ENCODE measurements at places on chromosomes 12 and 14. TPM values are rescaled to one million over a fixed set of nuclear protein-coding genes. Genes with fewer than 3 reads are reported as not detected.
A peak's percentile ranks its signal among the peaks of the same experiment; 100 is the strongest.

DNA sequence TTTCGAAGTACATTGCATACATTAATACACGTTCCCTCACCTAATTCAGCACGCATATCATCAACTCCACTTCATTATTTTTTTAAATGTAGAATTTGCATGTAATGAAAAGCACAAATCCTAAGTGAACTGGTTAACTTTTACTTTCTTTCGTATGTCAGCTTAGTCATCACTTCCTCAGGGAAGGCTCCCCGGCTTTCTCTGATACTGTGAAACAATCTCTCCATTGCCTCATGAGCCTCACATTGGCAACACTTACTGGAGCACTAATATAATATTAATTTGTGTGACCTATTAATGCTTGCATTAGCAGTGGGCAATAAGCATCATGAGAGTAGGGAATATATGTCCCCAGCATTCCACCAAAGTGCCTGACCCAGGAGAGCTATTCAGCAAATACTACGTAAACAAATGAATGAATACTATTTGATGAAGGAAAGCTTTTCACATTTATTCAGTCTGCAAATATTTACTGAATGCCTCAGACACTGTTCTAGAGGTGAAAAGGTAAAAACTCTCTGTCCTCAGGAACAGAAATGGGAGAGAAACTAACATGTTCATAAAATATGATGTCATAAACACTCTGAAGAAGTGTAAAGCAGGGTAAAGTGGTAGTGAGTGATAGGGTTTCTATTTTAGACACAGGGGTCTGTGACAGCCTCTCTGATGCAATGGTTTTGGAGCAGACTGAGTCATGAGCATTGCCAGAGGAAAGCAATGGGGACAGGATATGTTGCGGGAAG, 327.5 kb upstream of the DIO2 start:
- DNase-seq = no peak

- peak; percentile 42 for DNase-seq
Observed at GRCh38 chr12:4796694-4797482, 76.7 kb downstream of the GALNT8 start.

DNA sequence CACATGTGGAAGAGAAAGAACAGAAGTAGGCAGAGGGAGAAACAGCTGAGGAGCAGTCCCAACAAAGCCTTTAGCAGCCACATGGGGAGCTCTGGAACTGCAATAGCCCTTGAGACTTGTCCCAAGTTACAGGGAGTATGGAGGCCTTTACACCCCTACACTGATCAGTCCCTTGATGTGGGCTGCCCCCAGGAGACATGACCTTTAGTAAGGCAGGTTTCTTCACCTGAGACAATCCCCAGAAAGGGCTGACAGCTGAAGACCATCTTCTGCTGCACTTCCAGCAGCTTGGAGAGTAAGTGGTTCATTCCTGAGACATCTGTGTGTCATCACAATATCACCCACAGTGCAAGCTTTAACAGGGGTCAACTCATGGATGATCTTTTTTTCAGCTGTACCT, 8.6 kb upstream of the SNAPC1 start:
- DNase-seq = no peak

GRCh38 chr14:99231161-99231849, 40.7 kb downstream of the BCL11B start:
- no peak for DNase-seq

DNA sequence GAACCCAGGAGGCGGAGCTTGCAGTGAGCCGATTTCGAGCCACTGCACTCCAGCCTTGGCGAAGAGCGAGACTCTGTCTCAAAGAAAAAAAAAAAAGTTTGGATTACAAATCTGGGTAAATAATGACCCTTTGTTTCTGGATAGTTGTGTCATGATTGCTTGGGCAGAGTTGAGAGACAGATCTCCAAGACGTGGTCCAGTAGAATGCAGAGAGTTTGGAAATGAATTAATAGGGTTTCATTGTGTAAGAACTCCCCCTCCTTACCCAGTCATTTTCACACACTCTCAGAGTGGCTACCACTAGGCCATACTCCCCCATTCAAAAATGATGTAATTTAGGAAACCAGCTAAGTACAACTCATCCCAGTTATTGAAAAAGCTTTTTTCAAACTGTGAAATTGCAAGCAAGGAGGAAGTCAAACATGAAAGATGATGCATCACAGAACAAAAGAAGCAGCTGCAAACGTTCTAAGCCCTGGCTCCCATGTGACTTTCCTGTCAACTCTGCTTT, 1331.9 kb downstream of the AACS start:
- no peak for DNase-seq

DNA sequence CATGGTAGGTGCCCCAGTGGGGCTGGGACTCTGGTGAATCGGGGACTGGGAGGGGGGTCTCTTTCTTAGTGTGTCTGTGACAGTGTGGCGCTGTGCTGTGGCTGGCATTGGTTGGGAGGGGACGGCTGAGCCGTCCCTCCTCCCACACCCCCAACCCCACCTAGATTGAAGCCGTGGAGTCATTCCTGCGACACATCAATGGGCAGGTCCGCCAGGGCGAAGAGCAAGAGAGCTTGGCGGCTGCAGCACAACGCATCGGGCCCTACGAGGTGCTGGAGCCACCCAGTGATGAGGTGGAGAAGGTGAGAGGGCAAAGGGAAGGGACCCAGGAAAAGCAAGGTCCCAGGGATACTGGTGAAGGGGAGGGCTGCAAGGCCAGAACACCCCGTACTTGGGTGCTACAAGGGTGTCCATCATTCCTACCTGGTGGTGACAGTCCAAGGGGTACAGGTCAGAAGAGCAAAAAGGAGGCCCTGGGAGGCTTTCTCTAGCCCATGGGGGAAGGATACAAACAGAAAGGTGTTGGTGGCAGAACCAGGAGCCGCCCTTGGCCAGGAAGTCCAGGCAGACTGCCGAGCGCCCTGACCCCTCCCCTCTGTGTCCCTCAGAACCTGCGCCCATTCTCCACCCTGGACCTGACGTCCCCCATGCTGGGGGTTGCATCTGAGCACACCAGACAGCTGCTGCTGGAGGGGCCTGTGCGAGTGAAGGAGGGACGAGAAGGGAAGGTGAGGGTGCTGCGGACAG, 7.4 kb downstream of the PLEKHG6 start:
- no peak for DNase-seq

DNA sequence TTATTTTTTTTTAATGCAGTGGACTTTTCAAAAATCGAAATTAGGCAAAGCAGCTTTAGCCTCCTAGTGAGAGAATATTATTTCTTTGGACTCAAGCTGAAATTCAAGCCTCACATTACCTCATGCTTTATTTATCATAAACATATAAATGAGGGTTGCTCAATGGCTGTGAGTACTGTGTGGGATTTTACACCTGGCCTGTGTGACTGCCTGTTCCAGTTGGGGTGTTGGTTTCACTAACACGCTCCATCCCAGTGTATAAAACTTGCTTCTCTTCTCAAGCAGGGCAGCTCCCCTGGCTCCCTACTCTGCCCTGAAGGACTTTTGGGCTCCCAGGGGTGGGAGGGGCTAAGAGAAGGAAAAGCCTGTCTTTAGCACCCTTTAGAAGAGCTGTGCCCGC, 15.0 kb downstream of the ANKLE2 start:
- DNase-seq = no peak

GRCh38 chr12:47079981-47080724, 394 bp upstream of the AMIGO2 start:
- DNase-seq = peak; percentile 46

- DNase-seq = no peak
Observed at GRCh38 chr14:48973151-48973550, 613.0 kb downstream of the RPS29 start.

- DNase-seq = no peak
Observed at GRCh38 chr12:6903722-6904121, 900 bp upstream of the LRRC23 start.

DNA sequence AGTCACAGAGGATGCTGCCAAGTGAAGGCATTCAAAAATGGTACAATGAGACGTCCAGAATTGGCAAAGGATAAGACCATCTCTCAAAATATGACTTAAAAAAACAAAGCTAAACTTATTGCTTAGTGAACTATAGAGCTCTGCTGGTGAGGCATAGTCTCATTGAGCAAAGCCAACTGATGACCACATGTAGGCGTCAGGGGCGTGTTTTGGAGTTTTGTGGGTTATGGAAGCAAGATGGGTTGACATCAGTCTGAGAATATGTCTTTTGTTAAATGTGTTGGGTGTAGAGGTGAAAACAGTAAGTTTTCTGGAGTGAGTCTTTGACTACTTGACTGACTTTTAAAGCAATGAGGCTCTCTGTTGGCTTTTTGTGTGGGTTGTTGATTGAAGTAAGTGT, 47.2 kb downstream of the ATL1 start:
- DNase-seq = no peak

DNA sequence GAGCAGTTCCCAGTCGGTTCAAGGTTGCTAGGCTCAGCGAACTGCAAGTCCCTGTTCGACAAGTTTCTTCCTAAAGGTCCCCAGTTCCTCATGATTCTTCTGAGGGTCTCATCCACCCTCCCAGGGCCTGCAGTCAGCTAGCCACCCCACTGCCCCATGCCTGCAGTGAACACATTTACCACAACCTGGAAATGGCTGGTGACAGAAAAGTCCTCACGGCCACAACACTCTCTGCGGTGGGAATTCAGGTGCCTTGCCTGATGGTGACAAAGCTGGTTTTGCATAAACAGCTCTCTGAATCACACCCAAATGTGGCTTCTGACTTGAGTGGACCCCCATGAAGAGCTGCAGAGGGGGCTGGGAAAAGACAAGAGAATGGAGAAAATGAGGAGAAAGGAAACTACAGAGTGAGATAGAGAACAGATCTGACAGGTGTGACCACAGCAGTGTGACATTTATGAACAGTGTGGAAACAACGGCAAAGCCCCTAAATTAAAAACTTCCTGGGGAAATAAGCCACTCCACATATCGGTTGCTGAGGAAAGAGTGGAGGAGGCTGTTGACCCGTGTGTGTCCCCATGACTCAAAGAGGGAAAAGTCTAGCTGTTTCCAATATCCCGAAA, 1.3 kb upstream of the CD27 start:
- DNase-seq = no peak

- peak; percentile 87 for DNase-seq
Observed at GRCh38 chr14:21098076-21098891, at the start of gene ZNF219. Gene ZNF219 (minus strand): TSS chr14:21098655. CDS start chr14:21093591, 5,064 bp downstream.

GRCh38 chr14:103220134-103220981, 97.1 kb downstream of the TNFAIP2 start:
- DNase-seq = no peak

GRCh38 chr14:22268875-22269274, 320.1 kb downstream of the DAD1 start:
- DNase-seq = no peak

GRCh38 chr14:68805414-68805813, 12.5 kb upstream of the ZFP36L1 start:
- no peak for DNase-seq

GRCh38 chr12:126432780-126433179, 1367.5 kb downstream of the AACS start:
- no peak for DNase-seq

DNA sequence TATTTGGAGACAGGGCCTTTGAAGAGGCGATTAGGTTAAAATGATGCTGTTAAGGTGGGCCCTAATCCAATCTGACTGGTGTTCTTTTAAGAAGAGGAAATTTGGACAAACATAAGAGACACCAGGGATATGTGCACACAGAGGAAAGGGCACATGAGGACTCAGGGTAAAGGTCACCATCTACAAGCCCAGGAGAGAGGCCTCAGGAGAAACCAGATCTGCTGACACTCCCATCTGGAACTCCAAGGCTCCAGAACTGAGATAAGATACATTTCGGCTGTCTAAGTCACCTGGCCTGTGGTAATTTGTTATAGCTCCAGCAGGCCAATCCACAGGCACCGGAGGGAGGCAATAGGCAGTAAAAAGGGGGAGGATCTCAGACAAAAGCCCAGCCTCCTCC, 48.6 kb downstream of the KICS2 start:
- DNase-seq = no peak

DNA sequence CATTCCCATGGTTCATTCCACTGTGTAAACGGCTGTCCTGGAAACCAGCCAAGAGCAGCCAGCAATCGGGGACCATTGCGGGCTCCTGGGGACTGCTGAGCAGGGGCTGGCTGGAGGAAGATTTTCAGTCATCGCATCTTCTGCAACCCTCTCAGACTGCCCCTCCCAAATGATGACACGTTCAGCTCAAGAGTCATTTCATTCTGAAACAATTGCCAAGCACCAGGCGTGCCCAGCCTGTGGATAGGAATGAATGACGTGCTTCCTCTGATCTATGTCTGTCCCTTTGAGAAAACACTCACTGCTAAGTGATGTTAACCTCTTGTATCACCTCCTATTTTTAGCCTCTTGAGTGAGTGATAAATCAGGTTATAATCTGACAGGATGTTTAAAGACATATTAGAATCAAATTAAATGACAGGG, 62.0 kb downstream of the NDUFA12 start:
- DNase-seq = no peak

GRCh38 chr12:69840727-69841126, 15.7 kb downstream of the MYRFL start:
- no peak for DNase-seq

GRCh38 chr12:53729644-53730043, 2.4 kb upstream of the CALCOCO1 start:
- no peak for DNase-seq

DNA sequence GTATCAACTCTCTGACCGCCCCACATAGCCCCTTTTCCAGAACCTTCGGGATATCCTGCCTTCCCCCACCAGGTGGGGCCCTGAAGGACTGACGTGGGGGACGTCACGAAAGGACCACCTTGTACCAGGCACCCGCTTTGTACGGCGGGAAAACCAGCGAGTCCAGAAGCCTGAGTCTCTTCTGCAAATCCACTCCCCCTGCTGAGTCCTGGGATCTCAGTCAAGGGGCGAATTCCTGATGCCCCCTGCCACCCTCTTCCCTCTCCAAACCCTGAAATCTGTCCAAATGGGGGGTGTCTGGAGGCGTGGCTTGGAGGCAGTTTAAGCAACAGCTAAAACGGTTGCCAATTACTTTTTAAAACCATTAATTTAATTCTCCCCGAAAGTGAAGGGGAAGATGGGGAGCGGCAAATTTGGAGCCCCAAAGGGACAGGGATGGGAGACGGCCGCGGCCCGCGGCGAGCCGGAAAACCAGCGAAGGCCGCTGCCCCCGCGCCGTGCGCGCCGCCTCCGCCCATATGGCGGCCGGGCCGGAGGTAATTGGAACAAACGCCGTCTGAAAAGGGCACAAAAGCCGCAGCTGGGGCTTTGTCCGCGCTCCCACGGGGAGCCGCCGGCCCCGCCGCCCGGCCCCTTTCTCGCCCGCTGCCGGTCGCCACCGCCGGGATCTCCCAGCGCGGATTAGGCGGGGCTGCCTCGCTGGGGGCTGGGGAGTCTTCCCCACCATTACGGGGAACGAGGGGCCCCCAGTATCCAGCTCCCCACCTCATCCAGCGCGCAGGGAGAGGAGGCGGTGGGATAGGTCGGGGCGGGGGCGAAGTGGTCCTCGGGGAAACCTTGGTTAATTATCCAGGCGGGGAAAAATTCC, 6.6 kb downstream of the LHX5 start:
- no peak for DNase-seq

- DNase-seq = no peak
Observed at GRCh38 chr12:24109381-24110039, 160.0 kb upstream of the SOX5 start.

GRCh38 chr14:55052269-55052930, 953 bp downstream of the MAPK1IP1L start:
- no peak for DNase-seq

- no peak for DNase-seq
Observed at GRCh38 chr12:19946550-19946949, 421.8 kb upstream of the PDE3A start.

GRCh38 chr14:68384881-68385280, 408.0 kb downstream of the ZFP36L1 start:
- DNase-seq = no peak

The GPR135 gene
- 8.4 TPM for polyA plus RNA-seq

The NAA25 gene
- 19.9 TPM for polyA plus RNA-seq

The CCDC175 gene
- polyA plus RNA-seq = 0.68 TPM

The CARMIL3 gene
- 32.9 TPM for polyA plus RNA-seq

The ETFBKMT gene
- polyA plus RNA-seq = 3.6 TPM

The KRT77 gene
- polyA plus RNA-seq = 0.29 TPM

The SERPINA9 gene
- polyA plus RNA-seq = not detected

The FOXG1 gene
- polyA plus RNA-seq = not detected

Measured in spinal cord (tissue), 10 donors.